Fibroblast of skin of left biceps (primary cell): ENCODE measurements at places on chromosomes 11 and 22.

DNA sequence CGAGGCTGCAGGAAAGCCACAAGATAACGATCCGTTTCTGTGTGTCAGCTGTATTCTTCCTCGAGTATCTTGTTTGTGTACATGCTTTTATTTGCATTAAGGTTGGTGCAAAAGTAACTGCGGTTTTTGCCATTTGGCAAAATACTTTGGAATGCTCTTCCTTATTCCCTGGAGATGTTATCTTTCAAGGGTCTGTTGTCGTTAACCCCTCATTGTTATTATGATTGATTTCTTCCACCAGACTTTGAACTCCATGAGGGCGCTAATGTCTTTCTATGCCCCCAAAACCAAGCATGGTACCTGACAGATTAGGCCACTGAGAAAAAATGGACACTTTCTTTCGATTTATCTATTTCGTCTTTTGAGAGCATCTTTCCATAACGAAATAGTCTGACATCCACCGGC lies 563 bp upstream of the PSMA1 start:
- no peak for DNase-seq

DNA sequence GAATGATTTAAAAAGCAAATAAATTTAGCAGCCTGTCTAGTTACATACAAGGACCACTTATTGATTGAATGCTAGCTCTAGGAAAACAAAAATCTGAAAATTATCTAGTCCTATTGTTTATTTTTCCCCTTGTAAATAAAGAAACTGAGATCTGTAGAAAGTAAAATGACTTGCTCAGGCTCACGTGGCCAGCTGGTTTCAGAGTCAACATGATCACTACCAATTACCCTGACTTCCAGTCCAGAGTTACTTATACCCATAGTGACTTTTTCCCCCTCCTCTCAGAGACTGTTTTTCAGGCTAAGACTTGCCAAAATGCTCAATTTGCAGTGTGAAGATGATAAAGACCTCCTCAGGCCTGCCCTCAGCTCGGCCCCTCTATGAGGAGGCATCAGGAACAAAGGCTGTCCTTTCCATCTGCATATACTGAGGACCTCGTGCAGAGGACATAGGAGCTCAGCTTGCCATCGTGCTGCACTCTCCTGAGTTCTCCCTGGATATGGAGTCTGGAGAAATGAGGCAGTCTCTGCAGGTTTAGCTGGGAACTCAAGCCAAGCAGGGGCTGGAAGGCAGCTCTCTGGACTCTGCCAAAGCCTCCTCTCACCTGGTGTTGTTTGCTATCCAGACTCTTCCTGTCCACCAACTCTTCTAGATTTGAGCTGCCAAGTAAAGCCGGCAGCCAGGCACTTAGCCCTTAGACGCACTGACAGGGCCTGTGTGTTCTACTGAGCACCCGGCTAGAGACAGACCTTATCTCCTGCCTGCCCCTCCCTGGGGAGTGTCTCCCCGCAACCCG lies 883.3 kb downstream of the NTM start:
- DNase-seq = no peak

- DNase-seq = no peak
These were observed 15.2 kb upstream of the PLAAT3 start for GRCh38 chr11:63629426-63629825.

DNA sequence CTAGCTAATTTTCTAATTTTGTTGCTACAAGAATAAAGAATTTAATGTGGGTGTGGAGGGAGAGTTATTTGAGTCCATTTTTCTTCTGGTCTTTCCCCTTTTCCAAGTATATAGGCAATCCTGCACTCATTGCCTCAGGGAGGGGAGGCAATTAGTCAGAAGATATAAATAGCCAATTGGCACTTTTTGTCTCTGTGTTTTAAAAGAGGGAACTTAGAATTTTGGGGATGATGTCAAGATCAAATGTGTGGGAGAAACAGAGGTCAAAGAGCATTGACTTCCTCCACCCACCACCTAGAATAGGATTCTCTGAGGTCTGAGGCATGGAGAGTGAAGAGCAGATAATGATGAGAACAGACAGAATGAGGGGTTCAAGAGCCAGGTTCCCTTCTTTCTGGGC lies 120.3 kb upstream of the ZC3H12C start:
- no peak for DNase-seq

DNA sequence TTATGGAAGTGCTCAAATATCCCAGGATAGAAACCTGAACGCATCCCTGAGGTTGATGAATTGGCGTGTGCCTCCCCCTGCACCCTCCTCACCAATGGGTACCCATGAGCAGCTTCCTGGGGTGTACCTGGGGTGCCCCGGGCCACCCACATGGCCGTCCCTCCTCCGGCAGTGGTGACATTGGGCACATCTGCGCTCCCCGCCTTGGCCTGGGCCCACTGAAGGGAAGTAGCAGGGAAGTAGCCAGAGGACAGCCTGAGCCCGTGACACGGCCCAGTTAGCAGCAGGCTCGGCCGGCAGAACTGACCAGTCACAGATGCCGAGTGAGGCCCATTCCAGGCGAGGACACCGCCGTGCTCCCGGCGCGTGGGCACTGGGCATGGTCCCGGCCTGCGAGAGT lies 16.7 kb downstream of the MRPL23 start:
- no peak for DNase-seq

DNA sequence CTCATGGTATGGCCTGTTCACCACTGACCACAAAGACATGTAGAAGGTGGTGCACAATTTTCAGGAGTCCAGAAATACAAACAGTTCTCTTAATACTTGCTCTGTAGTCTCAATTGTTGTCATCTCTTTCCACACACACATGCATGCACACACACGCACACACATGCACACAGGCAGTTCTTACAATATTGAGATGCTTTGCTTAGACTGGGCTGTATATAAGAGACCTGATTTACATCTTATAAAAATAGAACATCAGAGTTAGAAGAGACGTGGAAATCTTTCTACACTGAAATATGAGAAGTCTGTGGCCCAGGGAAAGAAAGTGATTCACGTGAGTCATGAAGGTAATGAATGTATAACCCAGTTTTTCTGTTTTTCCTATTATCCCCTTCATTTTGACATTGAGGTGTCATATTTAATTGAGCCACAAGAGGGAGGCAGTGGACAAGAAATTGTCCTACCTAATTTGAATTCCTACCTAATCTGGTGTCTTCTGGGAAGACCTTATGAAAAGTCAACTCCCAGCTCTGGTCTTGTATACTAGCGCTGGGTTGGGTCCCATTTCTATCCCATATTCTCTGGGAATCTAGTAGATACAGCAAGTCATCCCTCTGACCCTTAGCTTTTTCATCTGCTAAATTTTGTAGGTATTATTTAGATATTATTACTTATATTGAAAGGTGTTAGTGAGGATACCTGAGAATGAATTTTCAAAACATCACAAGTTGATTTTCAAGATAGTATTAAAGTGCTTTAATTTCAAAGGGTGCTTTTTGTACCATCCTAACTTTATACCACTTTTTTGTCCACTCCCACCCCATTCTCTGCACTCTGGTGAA lies 14.9 kb upstream of the MS4A4A start:
- no peak for DNase-seq

GRCh38 chr11:134453441-134453840 lies 41.4 kb upstream of the B3GAT1 start:
- no peak for DNase-seq

- no peak for DNase-seq
These were observed 45.4 kb upstream of the YWHAH start for GRCh38 chr22:31898926-31899325.

- DNase-seq = peak; percentile 16
These were observed 44.7 kb downstream of the CCDC90B start for GRCh38 chr11:83241291-83241946.

GRCh38 chr11:78109081-78110015 lies 29.7 kb upstream of the NDUFC2 start:
- DNase-seq = no peak

GRCh38 chr22:23012081-23012622 lies 58.2 kb upstream of the GNAZ start:
- no peak for DNase-seq

- DNase-seq = no peak
These were observed 3.4 kb upstream of the KREMEN1 start for GRCh38 chr22:29069463-29069862.

GRCh38 chr22:50481440-50482106 lies at the start of gene ADM2:
TSS of gene ADM2 (plus strand) at chr22:50481543. CDS start at chr22:50481848, 305 bp downstream.
- DNase-seq = no peak

DNA sequence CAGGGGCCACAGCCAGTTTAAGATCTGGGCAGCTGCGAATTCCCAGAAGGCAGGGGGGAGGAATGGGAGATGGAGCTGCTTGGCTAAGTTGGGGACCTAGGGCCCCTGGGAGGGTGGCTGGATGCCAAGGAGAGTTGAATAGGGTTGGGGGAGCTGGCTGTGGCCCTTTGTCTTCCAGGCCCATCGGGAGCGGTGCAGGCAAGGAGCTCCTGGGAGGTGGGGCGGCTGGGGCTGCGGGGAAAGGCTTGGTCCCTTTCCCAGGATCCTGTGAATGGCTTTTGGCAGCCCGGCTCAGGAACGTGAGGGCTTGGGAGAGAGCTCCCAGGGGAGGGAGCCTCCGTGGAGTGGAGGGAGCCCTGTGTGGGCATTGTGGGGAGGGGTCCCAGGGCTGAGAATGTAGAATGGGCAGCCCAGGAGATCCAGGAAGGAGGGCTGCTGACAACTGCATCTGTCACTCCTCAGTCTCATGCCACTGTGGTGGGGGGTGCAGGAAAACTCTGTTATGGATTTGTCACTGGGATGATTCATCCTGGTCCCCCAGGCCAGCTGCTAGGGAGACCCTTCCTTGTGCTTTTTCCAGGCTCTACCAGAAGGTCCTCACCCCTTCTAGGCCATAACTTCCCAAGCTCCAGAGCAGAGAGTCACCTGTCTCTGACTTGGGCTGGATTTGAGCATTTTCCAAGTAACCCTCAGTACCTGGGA lies 6.0 kb downstream of the FREY1 start:
- DNase-seq = no peak

DNA sequence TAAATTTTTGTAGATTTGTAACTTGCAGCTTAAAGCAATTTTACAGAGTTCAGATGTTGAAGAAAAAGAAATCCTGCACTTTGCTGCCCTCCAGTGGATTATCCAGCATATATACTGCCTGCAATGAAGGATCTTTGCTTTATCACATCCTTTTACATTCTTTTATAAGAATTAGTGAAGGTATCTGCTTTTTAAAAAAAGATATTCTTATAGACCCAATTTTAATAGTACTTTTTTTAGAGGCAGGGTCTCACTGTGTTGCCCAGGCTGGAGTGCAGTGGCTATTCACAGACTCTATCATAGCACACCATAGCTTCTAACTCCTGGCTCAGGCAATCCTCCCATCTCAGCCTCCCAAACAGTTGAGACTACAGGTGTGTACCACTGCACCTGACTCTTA lies 60.7 kb downstream of the TTC17 start:
- no peak for DNase-seq
